Stimulated activated CD8-positive, alpha-beta memory T cell treated with anti-CD3 and anti-CD28 coated beads, Interleukin-7, amount 100 ng/mL, for 1 hour (primary cell): ENCODE measurements at places on chromosomes 16 and 17.

- no peak for DNase-seq
These were observed 710 bp upstream of the CAVIN1 start for GRCh38 chr17:42423766-42424165.

GRCh38 chr16:52271088-52271750 is 275.7 kb downstream of the TOX3 start:
- no peak for DNase-seq

DNA sequence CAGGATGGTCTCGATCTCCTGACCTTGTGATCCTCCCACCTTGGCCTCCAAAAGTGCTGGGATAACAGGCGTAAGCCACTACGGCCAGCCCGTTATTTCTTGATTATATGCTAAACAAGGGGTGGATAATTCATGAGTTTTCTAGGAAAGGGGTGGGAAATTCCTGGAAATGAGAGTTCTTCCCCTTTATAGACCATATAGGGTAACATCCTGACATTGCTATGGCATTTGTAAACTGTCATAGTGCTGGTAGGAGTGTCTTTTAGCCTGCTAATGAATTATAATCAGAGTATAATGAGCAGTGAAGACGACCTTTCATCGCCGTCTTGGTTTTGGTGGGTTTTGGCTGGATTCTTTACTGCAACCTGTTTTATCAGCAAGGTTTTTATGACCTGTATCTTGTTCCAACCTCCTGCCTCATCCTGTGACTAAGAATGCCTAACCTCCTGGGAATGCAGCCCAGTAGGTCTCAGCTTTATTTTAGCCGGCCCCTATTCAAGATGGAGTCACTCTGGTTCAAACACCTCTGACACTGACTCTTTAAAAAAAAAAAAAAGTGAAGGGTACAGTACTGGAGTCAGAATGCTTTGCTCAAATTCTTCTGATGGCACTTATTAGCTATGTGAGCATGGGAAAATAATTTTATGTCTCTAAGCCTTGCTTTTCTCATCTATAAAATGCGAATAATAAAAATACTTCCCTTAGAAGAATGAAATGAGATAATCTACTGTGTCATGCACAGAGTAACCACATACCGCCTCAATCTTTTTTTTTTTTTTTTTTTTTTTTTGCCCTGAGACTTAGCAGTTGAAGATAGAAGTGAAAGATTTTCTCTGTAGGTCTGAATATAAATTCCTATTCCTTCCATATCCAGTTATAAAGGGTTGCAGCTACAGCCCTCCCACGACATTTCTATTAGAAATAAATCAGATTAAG is 5.1 kb upstream of the CALCOCO2 start:
- DNase-seq, result no peak

DNA sequence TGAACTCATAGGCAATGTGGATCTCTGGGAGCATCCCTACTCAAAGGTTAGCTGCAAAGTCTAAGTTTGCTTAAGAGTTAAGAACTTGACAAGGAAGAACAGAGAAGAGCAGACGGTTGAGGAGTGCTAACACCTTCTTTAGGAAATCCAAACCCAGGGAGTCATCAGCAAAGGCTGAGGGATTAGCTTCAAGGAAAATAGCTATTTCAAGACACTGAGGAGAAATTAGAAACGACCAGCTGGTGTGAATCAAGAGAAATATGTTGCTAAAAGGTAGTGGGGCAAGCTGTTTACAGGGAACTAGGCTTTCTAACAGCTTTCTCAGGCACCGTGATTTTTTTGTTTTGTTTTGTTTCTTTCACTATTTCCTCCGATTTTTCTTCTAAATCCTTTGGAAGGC is 90.7 kb downstream of the CDH8 start:
- no peak for DNase-seq

- DNase-seq, result no peak
These were observed 519 bp upstream of the NTN1 start for GRCh38 chr17:9020824-9021157.

DNA sequence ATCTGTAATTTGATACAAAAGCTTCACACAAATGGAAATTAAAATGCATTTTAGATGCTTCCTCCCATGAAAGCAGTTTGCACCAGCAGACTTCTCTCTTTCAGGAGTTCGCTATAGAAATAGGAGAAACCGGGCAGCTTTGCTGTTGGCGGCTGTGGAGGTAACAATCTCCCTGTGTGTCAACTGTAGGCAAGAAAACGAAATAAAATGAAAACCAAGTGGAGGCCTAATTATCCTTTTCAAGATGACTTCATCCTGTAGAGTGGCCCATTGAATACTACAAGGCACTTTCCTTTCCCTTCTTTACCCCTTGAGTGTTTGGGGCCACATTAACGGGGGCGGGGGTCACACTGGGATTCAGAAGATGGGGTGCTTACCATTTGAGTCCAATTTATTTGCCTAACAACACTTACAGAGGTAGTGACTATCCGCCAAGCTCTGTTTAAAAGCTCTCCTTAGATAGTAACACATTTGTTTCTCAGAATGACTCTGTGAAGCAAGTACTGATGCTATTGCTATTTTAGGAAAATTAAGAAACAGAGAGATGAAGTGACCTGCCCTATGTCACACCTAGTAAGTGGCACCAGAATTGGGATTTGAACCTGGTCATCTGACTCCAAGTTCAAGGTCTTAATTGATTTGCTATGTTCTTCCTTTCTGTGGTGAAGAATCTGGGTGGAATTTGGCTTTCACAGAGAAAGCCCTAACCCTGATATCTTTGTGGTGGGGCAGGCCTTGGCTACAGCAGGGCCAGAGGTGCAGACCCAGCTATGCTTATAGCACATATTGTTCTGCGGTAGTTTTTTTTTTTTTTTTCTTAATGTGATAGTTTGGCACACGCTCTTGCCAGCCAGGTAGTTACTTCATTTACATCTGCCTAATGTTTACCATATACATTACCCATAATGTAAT is 125.5 kb upstream of the MPHOSPH6 start:
- no peak for DNase-seq

GRCh38 chr17:72863526-72864211 is 228.8 kb downstream of the SLC39A11 start:
- no peak for DNase-seq

DNA sequence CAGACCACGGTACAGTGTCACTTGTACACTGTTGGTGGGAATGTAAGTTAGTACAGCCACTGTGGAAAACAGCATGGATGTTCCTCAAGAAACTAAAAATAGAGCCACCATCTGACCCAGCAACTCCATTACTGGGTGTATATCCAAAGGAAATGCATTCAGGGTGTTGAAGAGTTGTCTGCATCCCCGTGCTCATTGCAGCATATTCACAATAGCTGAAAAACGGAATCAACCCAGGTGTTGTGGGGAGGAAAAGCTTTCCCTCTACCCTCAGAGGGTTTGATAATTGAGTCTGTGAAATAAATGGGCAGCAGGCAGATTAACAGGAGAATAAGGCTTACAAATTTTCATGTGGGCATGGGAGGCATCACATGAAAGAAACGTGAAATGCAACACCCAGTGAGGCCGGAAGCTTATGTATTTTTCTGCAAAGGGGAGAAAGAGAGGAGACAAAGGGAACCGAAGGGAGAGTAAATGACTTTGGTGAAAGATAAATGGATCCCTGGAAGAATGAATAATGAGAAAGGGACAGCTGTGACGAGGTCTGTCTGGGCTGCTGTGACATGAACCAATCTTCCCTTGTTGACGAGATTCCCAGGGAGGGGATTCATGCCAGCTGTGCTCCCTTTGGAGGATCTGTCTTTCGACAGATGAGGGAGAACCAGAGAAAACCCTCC is 106.2 kb downstream of the KCNJ12 start:
- no peak for DNase-seq

GRCh38 chr17:46873941-46874645 is 22.7 kb downstream of the WNT9B start:
- no peak for DNase-seq

DNA sequence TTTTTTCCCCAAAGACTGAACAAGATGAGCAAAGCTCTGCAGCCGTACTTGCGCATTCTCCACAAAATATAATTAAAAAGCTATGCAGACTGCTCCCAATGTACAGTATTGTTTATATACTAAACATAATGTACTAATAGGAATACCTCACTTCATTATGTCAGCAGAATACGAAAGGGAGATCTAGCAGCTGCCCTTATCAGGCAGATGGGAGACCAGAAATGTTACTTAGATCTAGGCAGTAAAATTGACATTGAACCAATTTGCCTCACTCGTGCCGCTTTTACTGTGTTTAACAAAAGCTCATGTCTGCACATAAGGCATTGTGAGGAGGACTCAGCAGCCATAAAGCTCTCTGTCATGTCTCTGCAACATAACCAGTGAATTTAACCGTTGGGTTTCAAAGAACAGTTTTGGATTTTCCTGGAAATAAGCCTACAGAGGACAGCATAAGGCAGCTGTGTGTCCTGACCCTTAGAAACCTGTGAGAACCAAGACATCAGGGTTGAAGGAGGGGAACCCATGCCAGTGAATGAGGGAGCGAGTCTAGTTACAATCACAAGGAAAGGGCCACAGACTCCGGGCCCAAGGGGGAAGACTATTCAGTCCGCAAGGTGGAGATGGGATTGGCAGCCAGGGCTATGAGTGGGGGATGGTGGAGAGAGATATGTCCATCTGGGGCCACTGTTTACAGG is 71.4 kb downstream of the GNAO1 start:
- no peak for DNase-seq

GRCh38 chr16:84054916-84055315 is 12.3 kb upstream of the SLC38A8 start:
- DNase-seq, result no peak
